ENCODE measurements at places on chromosomes 2 and 18. TPM values are rescaled to one million over a fixed set of nuclear protein-coding genes. Genes with fewer than 3 reads are reported as not detected.

DNA sequence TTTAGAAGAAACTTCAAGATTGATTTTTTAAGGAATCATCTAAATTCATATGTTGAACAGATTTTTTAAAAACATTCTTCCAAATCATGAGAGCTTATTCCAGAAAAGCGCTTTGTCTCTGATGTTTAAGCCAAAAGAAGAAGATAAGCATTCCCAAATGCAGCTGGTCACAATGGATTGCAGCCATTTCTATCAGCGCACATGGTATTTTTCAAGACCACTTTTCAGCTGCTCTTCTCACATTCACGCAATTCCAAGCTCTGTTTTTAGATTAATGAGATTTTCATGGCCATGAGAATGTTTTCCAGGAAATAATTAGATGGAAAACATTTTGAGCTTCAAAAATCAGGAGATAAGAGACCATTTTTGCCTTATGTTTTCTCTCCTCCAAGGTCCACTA, 8.7 kb downstream of the OSBPL1A start:
- DNase-seq, result no peak

GRCh38 chr2:134469516-134470115, 215.7 kb downstream of the MGAT5 start:
- DNase-seq, result no peak

- DNase-seq, result peak; percentile 40
Measured at GRCh38 chr2:152407204-152407721, 72.3 kb downstream of the FMNL2 start.

REG3A gene
- not detected for total RNA-seq

DNA sequence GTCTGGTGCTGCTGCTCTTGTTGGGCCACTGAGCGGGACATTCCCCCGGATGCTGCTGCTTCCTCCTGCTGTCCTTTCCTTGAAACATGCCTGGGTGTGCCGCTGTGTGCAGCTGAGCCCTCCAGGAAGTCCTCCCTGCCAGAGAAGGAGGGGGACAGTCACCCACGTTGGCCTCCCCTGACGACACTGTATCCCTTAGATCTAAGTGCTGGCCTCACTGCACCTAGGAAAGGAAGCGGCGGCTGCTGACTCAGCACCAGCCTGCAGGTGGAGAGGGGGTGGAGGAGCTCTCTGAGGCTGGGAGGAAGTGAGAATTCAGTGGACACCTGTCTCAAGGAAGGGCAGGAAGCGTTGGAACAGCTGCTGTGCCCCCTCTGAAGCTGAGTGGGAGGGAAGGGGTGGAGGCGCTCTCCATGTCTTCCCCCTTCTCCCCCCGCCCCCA, 239.8 kb downstream of the HAUS1 start:
- peak; percentile 37 for DNase-seq

GRCh38 chr2:3603536-3604206, 8.8 kb downstream of the COLEC11 start:
- DNase-seq, result no peak

ZNF804A gene
- total RNA-seq, result not detected

DNA sequence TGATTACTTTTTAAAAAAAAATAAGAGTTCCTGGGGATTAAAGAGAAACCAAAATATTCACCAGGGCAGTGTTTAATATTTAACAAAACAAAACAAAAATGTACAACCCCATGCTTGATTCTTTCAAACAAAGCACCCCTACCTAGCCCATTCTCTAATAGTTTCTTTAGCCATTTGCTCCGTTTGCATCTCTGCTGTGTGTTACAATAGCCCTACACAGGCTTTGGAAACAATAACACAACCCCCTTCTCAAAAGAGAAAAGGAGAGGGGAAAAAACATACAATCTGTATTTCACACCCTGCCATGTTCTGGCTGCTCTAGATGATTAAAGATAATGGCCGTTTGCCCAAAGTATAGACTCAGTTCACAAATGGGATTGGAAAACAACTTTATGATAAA, 302.9 kb downstream of the CPS1 start:
- no peak for DNase-seq

CCDC93 gene
- total RNA-seq, result 29.0 TPM

SLC9A4 gene
- not detected for total RNA-seq

DNA sequence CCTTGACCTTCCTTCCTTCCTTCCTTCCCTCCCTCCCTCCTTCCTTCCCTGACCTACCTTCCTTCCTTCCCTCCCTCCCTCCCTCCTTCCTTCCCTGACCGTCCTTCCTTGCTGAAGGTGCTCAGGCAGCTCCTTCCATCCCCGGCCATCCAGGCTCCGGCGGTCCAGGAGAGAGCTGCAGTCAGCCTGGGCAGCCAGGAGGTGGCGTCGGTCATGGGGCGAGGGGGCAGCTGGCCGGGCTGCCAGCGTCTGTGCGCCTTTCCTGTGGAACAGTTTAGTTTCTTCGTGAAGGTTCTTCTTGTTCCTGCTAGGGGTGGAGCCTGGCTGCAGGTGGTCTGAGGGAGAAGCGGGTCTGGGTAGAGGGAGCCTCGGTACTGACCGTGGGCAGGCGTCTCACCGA, 15.7 kb downstream of the GPR35 start:
- DNase-seq, result no peak

DNA sequence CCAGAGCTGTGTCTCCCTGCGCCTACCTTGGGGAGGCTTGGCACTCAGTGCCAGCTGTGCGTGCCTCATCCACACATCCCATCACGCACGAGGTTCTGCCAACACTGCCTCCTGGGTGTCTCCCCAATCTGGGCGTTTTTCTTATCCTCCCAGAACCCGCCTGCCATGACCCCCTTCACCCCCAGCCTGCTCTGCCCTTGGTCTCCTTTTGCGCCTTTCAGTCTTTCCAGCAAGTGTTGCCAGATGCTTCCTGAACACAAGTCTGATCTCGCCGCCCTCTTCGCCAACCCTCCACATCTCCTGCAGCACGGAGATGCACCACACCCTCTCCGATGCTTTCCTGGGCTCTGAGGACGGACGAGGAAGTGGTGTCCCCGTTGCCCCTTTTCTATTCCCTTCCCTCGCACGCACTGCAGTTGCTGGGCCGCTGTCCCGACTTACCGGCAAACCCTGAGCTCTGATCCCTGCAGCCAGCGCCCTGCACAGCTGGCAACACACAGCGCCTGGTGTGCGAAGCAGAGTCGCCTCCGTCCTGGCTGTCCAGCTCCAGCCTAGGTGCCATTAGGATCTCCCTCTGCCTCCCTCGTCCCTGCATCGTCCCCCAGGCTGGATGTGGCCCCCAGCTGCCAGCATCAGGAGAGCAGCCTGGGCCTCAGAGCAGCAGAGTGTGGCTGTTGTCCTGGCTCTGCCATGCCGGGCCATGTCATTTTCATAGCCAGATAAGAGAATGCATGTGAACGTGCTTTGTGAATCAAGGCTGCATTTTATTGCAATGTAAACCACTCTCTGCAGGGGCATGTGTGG, 22.6 kb upstream of the ALLC start:
- DNase-seq, result no peak

LRRC30 gene
- not detected for total RNA-seq

- no peak for DNase-seq
Measured at GRCh38 chr2:80324525-80324924, 20.0 kb upstream of the LRRTM1 start.

DNA sequence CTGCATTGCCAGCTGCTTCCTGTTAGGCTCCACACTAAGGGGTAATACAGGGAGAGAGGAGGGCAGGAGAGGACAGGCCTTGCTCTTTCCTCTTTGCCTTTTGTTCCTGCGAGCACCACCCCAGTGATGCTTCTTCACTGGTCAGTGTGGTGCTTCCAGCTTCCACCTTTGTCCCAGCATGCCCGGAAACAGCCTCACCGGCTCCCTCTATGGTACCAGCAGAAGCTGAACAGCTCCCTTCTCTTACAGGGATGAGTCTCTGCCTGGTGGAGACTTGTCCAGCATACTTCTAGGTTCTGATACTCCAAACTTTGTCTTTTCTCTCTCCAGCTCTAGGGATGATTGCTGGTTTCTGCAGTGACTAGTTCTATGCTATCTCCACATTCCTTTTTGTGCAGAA, 413.3 kb downstream of the TSN start:
- no peak for DNase-seq

DSC1 gene
- total RNA-seq, result 8.4 TPM

MARCHF4 gene
- total RNA-seq, result not detected

DNA sequence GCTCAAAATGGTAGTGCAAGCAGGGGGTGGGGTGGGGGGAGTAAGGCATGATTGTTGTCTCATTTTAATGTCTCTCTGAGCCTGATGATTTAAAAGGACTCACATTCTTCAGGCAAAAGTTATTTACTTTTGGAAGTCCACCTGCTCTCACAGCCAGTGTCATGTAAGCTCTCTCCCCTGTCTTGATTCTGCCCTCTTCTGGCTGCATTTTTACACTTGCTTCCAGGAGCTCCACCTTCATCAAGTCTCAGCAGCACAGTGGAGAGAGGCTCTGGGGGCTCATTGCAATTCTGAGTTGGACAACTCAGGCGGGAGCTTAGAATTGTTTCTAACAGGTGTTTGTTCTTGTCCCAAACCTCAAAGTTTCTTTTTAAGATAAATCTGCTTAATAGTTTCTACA, 39.2 kb downstream of the GNAL start:
- DNase-seq, result no peak

- DNase-seq, result no peak
Measured at GRCh38 chr18:49249521-49249920, 210.9 kb downstream of the DYM start.
